ENCODE measurements at places on chromosomes 11 and 22.

GRCh38 chr22:45760682-45761081, 89.0 kb downstream of the ATXN10 start:
- no peak for DNase-seq

GRCh38 chr11:82080160-82080559, 653.5 kb downstream of the FAM181B start:
- peak; percentile 78 for DNase-seq

DNA sequence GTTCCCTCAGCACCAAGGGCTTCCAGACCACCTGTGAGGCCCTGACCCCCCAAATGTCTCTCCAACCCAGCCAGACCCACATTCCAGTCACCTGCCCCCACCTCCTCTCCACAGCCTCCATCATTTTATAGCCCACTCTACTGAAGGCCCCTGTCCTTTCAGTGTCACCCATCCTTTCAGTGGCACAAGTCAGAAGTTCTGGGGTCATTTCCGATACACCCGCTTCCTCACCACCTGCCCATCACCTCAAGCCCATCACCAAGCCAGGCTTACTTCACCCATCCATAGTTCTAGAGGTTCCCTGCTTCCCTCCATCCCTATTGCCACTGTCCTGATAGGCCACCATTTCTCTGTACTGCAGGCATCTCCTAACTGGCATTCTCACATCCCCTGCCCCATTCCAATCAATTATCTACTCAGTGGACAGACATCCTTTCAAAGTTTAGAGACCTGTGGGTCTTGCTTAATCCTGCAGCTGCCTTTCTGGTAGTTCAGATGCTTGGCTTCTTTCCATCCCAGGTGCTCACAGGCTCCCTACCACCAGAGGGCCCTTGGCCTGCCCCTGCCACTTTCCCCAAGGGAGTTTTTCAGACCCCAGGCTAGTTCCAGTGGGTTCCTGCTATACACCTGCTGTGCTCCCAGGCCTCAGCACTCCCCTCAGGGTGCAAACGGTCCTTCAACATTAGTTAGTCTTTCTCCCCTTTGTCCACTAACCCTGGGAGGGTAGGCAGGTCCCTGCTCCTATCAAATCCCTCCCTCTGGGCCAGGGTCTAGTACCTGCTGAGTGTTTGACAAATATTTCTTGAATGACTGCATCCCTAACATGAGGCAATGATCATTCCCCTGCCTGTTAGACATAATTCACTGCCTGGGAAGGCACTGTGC, 7.6 kb downstream of the KCNQ1OT1 start:
- DNase-seq, result no peak

- peak; percentile 40 for DNase-seq
Measured at GRCh38 chr11:101835506-101836063, 79.2 kb upstream of the CEP126 start.

- no peak for DNase-seq
Measured at GRCh38 chr11:7651700-7652099, 21.6 kb downstream of the CYB5R2 start.

DNA sequence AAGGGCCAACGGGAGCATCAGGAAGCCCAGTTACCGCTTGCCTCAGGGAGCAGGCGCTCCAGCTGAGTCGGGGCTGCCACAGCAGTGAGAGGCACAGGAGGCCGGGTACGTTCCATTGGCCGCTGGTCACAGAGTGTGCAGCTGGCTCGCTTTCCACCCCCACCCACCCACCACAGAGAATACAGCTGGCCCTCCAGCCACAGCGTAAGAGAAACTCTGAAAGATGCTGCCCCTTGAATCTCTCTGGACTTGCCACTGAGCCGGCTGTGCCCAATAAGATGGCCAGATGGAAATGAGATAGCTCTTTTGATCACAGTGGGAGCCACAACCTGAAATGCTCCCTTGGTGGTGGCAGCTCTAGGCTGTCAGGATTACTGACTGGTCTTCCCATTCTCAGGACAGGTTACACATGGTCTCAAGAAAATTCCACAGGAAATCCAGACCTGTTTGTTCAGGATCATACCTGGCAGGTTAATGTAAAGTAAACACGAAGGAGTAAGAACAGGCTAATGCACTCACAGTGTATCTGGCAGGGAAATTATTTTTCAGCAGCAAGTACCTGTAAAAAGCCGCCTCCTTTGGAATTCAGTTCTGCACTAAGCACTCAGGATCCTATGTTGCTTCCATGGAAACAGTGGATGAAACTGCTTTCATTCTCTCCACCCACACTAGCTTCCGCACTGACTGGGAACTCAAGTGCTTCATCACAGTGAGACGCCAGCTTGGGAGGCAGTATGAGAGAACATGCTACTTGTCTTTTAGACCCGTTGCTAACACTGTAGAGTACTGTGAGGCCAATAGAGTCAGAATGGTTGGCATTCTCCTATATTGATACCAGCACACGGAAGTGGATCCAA, 16.5 kb downstream of the SIAE start:
- DNase-seq, result peak; percentile 30

GRCh38 chr22:37640591-37641560, 1.4 kb downstream of the SH3BP1 start:
- DNase-seq, result no peak

- DNase-seq, result no peak
Measured at GRCh38 chr11:27372164-27372563, 9.1 kb upstream of the CCDC34 start.

DNA sequence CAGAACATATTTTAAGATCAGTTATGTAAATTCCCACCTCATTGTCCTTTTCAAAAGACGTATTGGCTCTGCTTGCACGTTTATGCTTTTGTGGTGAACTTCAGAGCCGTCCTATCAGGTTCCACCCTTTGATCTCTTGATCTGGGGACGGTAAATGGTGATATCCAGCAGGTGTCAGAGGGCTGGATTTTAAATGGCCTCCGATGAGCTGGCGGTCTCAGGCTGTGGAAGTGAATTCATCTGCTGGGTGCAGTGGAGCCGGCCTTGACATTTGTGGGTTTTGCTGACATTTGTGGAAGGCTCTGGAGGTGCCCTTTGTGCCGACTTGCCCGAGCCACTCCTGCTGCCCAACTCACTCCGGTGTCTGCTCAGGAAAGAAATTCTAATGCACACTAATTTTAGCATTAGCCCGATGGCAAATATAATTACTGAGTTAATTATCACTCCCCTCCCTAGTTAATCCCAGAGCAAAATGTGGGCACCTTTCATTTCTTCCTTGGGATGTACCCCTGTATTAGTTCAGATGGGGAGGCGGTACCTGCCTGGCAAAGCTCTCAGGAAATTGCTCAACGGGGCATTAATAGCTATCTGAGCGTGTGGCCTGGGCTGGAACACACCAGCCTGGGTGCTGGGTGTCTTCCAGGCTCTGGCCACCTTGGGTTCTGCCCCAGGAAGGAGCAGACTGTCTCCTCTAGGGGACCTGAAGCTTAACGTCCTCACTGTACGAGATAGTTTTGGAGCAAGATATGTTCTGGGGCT, 9.1 kb downstream of the LRP5 start:
- no peak for DNase-seq

DNA sequence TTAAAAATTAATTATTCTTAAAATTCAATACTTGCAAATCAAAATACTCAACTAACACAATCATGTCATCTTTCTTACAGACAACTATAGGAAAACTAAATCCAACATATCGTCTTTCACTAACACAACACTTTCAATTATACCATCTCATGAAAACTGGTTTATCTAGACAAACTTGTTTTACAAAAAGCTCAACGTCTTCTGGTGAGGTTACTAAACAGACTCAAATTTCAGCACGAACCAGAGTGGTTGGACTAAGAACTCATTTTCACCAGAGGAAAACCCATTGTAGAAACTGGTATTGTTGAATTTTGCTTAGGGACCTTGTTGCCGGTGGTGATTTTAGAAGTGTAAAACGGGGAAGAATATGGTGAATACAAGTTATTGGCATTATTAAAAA, 52.2 kb downstream of the NUP98 start:
- no peak for DNase-seq

DNA sequence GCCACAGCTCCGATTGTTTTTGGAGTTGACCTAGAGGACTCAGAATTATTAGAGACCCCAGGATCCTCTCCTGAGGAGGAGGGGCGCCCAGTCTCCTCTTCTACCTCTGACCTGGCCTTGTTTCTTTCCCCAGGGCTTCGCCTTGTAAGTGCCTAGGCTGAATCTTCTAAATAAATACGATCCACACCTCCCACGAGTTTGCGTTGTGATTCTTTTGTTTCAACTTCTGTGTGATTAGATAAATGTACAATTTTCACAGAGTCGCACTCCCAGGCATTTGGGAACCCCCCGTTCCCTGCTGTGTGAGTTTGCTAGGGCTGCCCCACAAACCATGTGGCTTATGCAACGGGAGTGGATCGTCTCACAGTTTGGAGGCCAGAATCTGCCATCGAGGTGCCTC, 1.2 kb downstream of the KRTAP5-8 start:
- DNase-seq, result no peak

DNA sequence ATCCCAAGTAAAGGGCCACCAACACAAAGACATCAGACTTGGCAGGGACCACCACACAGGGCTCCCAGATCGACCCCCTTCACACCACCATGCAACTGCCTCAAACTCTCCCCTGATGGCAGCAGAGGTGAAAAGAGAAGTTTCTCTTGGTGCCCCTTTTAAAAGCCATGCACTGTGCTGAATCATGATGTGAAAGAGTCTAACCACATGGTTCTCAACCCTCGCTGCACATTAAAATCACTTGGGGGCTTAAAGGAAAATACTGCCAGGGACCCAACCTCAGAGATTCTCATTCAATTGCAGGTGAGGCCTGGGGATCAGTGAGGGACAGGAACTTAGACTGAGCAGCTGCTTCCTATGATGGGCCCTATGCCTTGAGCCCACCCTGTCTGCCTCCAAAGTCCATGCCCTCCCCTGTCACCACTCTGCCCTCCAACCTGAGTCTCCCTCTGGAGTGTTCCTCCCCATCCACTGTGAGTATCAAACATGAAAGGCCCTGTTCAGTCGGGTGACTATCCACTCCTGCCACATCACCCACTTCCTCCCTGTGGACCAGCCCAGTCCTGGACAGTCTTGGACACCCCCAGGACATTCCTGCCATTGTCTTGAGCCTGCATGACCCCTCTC, 40.8 kb downstream of the PLEKHA7 start:
- no peak for DNase-seq

- peak; percentile 94 for DNase-seq
Measured at GRCh38 chr11:132126973-132127899, 756.8 kb downstream of the NTM start.

GRCh38 chr11:124955035-124955434, 1.0 kb downstream of the CCDC15 start:
- DNase-seq, result no peak

DNA sequence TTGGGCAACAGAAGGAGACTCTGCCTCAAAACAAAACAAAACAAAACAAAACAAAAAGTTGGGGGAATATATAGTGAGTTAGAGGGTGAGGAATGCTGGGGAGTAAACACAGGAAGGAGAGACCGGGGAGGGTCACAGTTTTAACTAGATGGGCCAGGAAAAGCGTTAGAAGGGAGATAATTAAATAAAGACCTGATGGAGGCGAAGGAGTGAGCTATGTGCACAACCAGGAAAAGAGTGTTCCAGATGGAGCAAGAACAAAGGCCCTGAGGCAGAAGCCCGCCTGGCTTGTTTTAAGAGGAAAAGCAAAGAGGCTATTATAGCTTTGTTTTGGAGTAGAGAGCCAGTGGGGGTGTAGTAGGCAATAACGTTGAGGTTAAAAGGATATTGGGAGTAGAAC, 4.8 kb upstream of the PLA2G6 start:
- no peak for DNase-seq

- DNase-seq, result no peak
Measured at GRCh38 chr11:34890089-34890488, 26.1 kb downstream of the APIP start.

DNA sequence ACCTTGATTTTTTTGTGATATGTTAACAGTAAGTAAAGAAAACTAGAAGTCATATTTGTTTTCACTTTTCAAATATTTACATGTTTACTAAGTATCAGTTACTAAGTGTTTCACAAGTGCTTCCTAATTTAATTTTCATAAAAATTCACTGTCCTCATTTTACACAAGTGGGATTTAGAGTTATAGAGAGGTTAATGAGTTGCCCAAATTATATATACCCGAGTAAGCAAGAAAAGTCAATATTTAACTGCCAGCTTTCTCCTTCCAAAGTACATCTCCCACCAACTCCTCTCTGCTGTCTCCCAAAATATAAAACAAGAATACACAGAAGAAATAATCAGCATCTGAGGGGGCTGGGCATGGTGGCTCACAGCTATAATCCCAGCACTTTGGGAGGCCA, 896.7 kb upstream of the ANO3 start:
- no peak for DNase-seq

DNA sequence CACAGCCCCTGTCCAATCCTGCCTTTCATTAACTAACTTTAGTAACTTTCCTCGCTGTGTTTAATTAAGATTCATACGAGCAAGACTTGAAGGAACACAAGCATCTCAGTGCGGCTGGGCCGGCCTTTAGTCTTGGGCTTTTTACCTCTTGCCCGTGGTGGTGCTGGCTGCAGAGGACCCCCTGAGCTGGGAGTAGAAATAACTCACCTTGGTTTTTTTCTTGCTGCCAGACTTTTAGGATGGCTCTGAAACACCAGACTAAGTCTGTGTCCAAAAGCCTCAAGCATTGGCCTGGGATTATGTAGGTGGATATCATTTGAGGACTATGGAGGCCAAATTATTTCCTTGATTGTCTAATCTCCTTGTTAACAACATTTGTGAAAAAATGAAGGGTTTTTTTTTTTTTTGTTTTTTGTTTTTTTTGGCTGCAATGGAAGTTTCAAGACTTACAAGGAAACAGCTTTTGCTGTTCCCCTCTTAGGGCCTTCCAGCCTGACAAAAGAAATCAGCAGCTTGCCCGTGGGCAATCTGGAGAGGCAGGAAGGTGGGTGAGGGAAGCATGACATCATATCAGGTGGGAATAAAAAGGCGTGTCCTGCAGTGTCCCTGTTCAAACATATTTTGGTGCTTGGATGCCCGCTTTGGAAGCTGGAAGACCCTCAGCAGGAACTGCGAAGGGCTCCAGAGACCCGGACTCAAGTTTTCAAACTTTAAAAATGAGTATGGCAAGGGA, 44.0 kb downstream of the SMIM38 start:
- no peak for DNase-seq

GRCh38 chr11:101686514-101686913, 102.7 kb upstream of the TRPC6 start:
- DNase-seq, result peak; percentile 79

DNA sequence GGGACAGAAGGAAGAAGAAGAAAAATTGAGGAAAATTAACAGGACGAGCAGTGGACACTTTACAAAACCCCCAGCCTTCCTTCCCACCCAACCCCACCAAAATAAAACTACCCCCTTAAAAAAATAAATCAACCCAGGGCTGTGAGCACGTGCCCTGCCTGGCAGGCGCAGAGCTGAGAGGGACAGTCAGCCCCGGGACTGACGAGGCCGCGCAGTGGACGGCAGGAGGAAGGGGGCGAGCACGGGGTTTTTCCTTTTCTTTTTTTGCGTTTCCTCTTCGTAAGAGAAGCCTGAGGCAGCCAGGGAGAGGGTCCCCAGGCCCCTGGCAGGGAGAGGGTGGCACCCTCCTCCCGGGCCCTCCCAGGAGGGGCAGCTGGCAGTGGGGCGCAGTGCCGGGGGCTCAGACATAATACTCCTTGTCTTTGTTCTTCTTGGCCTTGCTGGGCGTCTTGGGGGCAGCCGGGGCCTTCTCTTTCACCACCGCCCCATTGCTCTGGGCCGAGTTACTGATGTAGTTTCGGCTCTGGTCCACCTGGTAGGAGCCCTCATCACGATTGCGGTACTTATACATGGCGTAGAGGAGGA, 15.9 kb downstream of the SLC22A12 start:
- no peak for DNase-seq

All from fibroblast of skin of right biceps (primary cell).